ENCODE measurements at places on chromosomes 12 and 14. TPM values are rescaled to one million over a fixed set of nuclear protein-coding genes. Genes with fewer than 3 reads are reported as not detected.

Gene SLCO1C1
- total RNA-seq, result 1.9 TPM

Gene ADIPOR2
- 57.3 TPM for total RNA-seq

Gene ZCRB1
- 52.9 TPM for total RNA-seq

Gene STON2
- not detected for total RNA-seq

Gene ACRBP
- total RNA-seq, result 1.3 TPM

Gene LRRC43
- total RNA-seq, result 5.4 TPM

Gene PDZRN4
- not detected for total RNA-seq

Gene RTRAF
- total RNA-seq, result 225 TPM

Gene HOXC10
- 0.44 TPM for total RNA-seq

Gene HNF1A
- not detected for total RNA-seq

Gene NFATC4
- 88.5 TPM for total RNA-seq

Gene GARIN6
- total RNA-seq, result not detected

Gene LRP10
- 119 TPM for total RNA-seq

Gene RERG
- total RNA-seq, result not detected

Gene TSPAN8
- 1.6 TPM for total RNA-seq

Gene SMCO3
- total RNA-seq, result 0.25 TPM

Gene CATSPERB
- not detected for total RNA-seq

Gene TAS2R19
- 3.1 TPM for total RNA-seq

Gene VDR
- total RNA-seq, result 0.48 TPM

Gene TMEM233
- not detected for total RNA-seq

Gene HOXC4
- not detected for total RNA-seq

Gene HEBP1
- 59.5 TPM for total RNA-seq

Gene ASCL1
- total RNA-seq, result not detected

Gene TSPAN11
- 4.5 TPM for total RNA-seq

Gene IAPP
- total RNA-seq, result not detected

Gene GSKIP
- total RNA-seq, result 15.9 TPM

Gene CAPRIN2
- total RNA-seq, result 25.0 TPM

Gene NKX2-1
- total RNA-seq, result not detected

Gene SYCP3
- total RNA-seq, result 0.25 TPM

Gene MMP19
- total RNA-seq, result 0.31 TPM

Gene RFX4
- total RNA-seq, result not detected

Gene CLEC9A
- not detected for total RNA-seq

Gene WNT5B
- total RNA-seq, result not detected

Gene AICDA
- total RNA-seq, result not detected

Gene CNTN1
- total RNA-seq, result 0.07 TPM

Gene KERA
- total RNA-seq, result not detected

Gene MMP17
- total RNA-seq, result 10.8 TPM

Gene MIPOL1
- total RNA-seq, result 31.3 TPM

Gene RARG
- 19.5 TPM for total RNA-seq

Gene AMDHD1
- not detected for total RNA-seq

Gene NTN4
- 105 TPM for total RNA-seq

Gene IFNG-AS1
- total RNA-seq, result not detected

Gene SLC25A47
- not detected for total RNA-seq

Gene SERPINA4
- total RNA-seq, result not detected

Gene YEATS4
- total RNA-seq, result 16.7 TPM

Gene TMEM30B
- total RNA-seq, result 0.35 TPM

Gene DBX2
- total RNA-seq, result not detected

Gene GALNT16
- 0.49 TPM for total RNA-seq

Gene SLC25A21
- 0.92 TPM for total RNA-seq

Gene C12orf50
- total RNA-seq, result 0.30 TPM
